A172 (cell line): ENCODE measurements at places on chromosomes 3 and 15. TPM values are rescaled to one million over a fixed set of nuclear protein-coding genes. Genes with fewer than 3 reads are reported as not detected.

GRCh38 chr15:72153269-72154000 is 35.2 kb downstream of the SENP8 start:
- no peak for DNase-seq

GRCh38 chr3:126921085-126921824 is 61.7 kb upstream of the PLXNA1 start:
- DNase-seq: no peak

- DNase-seq: no peak
Measured at GRCh38 chr3:168186293-168186983, 90.7 kb upstream of the GOLIM4 start.

- DNase-seq: peak; percentile 8
Measured at GRCh38 chr3:98188545-98188944, 22.0 kb downstream of the OR5H15 start.

- no peak for DNase-seq
Measured at GRCh38 chr3:61789861-61790260, 228.5 kb downstream of the PTPRG start.

DNA sequence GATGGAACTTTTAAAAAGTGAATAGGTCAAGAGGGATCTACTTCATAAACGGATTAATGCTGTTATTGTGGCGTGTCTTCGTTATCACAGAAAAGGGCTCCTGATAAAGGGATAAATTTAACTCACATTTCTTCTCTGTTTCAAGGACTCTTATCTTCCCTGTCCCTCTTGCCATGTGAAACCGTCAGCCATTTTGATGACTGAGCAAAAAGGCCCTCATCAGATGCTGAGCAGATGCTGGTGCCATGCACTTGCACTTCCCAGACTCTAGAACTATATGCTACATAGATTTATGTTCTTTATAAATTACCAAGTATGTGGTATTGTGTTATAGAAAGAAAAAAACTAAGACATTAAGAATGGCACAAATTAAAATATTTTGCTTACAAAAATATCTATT is 1011.8 kb upstream of the GBE1 start:
- DNase-seq: no peak

GRCh38 chr15:93311620-93312019 is 222.6 kb upstream of the RGMA start:
- DNase-seq: no peak

DNA sequence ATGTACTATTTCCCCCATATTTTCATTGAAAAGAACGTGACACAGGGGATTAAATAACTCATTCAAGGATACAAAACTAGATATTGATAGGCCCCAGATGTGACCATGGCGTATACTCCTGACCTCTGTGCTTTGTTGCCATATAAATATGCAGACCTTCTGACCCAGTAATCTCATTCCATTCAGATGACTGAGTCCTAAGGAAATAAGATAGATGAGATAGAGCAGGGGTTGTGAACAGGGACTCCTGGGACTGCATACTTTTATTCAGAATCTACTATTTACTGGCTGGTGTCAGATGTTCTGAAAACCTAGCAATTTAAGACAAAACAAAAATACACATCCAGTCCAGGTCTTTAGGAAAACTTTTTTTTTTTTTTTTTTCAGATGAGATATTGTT is 139.2 kb upstream of the MANF start:
- DNase-seq: no peak

DNA sequence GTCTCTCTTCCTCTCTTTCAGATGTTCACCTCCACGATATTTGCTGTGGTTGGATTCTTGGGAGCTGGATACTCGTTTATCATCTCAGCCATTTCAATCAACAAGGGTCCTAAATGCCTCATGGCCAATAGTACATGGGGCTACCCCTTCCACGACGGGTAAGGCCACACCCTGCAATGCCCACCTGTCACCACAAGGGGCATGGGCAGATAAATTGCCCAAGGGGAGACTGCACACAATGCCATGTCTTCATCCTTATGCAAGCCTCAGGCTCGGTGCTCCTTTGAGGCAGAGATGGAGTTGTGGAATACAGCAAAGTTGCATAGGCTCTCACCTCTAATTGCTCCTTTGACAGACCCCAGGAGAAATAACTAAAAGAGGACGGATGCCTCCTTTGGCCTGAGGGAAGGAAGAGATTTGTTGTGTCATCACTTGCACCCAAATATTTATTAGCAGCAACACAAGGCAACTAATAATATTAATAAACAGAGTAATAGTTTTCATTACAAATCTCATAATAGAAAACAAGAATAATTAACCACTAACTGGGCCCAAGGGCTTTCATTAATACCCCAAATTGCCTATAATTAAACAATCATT is 13.2 kb downstream of the TM4SF4 start:
- no peak for DNase-seq

- DNase-seq: peak; percentile 90
Measured at GRCh38 chr3:115804713-115805119, 181.4 kb downstream of the GAP43 start.

DNA sequence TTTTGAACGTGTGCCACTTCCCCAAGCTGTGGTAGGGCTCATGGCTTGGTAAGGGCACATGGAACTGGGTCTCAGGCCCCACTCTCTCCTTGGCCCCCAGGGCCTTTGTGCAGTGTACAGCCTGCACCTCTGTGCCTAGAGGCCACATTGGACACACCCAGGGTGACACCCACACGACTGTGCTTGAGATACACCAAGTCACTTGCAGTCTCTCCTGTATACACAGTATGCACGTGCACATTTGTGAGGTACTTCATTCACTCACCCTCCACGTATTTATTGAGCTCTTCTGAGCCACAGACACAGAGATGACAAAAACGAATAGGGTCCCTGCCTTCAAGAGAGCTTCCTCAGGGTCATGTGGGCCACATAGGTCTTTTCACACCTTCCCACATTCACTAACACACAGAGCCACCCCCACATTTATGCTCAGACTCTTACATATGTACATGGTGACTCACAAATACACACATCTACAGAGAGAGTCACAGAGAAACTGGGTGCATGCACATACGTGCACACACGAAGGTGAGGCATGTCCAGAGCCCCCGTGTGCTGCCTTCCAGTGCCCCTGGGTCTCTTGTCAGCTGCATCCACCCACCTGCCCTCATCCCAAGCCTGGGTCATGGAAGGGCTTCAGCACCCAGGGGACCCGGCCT is 9.8 kb upstream of the TMEM115 start:
- DNase-seq: no peak

GRCh38 chr3:14959359-14959943 is 12.1 kb downstream of the NR2C2 start:
- DNase-seq: no peak

DNA sequence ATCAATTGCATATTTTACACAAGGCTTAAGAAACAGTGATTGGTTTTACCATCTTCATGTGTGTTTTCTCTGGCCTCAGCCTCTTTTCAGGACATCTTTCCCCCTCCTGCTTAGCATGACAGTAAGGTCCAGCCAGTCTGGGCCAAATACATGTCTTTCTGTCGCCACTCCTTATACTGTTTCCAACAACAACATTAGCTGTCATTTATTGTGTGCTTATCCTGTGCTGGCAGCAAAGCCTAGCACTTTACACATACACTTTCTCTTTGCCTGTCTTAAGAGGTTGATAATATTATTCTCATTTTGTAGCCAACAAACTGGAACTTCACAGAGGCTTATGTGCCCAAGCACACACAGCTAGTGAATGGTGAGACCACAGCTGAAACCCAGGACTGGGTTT is 37.8 kb downstream of the B3GALNT1 start:
- DNase-seq: no peak

- no peak for DNase-seq
Measured at GRCh38 chr15:31440754-31441311, 114.2 kb downstream of the KLF13 start.

- DNase-seq: no peak
Measured at GRCh38 chr15:78757636-78757905, 53.7 kb downstream of the ADAMTS7 start.

GRCh38 chr3:25460751-25461150 is 32.7 kb downstream of the RARB start:
- DNase-seq: no peak

GRCh38 chr3:46957092-46957820 is 19.3 kb downstream of the CCDC12 start:
- DNase-seq: no peak

DNA sequence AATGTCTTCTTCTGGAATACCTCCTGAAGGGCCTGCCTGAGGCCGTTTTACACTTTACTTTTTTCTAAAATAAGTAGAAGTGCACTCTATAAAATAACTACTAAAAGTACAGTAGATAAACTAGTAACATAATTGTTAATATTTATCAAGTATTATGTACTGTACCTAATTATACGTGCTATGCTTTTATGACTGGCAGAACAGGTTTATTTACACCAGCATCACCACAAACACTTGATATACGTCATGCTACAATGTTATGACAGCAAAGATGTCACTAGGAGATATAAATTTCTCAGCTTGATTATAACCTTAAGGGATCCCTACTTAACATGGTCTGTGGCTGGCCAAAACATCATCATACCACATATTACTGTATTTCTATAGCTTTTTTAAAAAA is 29.4 kb downstream of the DLG1 start:
- DNase-seq: no peak

DNA sequence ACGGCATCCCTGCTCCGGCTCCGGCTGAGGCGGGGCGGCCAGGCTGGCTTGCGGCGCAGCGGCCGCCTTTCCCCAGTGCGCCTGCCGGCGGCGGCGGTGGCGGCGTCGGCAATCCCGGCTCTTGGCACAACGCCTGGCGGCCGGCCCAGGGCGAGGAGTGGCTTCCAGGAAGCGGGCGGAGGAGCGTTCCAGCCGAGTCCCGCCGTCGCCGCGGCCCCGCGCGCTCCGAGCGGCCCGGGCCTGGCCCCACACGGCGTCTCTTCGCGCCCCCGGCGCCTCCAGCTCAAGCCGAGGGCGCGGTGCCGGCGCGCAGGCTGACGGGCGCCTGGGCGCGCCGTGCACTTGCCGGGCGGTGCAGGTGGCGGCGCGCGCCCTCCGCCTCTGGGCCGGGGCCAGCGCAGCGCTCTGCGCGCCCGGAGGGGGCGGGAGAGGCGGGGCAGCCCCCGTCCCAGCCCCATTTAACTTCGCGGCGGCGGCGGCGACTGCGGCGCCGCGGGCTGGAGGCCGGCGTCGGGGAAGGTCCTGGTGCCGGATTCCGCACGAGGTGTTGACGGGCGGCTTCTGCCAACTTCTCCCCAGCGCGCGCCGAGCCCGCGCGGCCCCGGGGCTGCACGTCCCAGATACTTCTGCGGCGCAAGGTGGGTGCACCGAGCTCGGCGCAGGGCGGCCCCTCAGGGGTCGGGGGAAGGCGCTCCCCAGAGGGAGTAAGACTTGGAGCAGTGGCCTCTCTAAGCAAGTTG is at the start of gene ADAMTSL3:
Gene ADAMTSL3 (plus strand): TSS at position 485 of the 740 bp plus-strand sequence. CDS start 1,639 bp downstream, outside the sequence.
- DNase-seq: no peak

- DNase-seq: no peak
Measured at GRCh38 chr3:4512895-4513616, 19.9 kb downstream of the ITPR1 start.

- DNase-seq: no peak
Measured at GRCh38 chr15:99677540-99678134, 55.6 kb downstream of the LYSMD4 start.

DNA sequence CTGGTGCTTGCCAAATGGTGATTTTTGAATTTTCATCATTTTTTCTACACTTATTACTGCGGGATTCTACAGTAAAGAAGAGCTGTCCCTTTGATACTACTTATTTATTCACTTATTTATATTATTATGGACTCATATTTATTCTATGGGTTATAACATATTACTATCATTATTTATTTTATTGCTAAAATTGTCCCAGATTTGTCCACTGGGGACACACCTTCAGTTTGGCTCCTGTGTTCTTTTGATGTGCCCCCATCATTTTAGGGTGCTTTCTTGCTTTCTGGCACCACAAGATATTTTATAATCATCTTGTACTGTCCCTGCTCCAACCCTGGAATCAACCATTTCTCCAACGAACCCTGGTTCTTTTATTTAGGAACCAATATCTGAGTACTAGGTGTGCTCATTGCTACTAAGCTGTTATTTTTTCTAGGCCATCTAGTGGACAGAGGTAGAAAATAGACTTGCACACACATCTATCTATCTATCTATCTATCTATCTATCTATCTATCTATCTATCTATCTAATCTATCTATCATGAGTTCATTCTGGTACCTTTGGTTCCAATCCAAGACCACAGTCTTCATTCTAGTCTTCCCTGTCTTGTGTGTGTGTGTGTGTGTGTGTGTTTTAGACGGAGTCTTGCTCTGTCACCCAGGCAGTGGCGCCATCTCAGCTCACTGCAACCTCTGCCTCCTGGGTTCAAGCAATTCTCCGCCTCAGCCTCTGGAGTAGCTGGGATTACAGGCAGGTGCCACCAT is 16.0 kb downstream of the SLC22A14 start:
- DNase-seq: no peak

DNA sequence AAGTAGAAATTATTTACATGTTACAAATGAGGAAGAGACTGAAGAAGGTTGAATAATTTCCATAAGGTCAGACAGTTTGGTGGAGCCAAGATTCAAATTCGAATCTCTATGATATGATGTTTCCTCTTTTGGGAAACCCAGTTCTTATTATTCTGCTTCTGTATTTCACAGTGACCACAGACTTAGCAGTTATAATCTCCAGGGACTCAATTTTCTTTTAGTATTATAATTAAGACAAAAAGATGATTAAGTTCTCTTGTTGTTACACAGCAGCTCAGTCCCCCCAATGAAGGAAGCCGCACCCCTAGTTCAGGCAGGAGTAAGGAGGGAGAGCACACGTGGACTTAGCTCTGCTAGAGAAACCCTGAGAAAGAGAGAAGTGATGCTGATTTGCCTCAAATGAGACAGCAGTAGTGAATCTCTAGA is 130.6 kb downstream of the CCNL1 start:
- DNase-seq: no peak

DNA sequence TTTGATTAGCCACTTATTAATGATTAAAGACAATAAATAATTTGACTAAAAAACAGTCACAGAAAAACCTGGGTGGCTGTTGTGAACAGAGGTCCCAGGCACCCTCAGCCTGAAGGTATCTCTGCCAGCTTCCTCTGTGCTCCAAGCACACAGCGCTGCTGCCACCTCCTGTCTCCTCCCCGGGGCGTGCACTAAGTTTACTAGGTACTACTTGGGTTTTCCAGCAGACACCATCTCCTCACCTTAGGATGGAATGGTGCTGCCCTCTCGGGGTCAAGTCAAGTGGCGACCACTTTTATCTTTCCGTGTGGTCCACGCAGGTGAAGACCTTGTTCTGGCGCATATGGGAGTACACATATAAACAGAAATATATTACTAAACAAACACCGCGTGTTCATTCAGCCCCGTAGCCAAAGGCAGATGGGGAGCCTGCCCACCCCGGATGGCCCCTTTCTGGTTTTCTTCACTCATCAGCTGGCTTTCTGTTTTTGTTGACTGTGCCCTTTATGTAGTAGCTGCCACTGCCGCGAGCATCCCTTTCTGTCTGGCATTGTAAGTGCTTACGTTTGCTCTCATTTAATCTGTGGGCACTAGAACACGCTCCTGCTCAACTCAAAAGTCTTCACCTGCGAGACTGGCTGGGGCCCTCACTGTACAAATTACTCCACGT is 128.0 kb downstream of the LRIG1 start:
- DNase-seq: peak; percentile 21

- no peak for DNase-seq
Measured at GRCh38 chr3:128173849-128174248, 20.6 kb downstream of the EEFSEC start.

MUC4 gene
- not detected in 2 replicates for total RNA-seq

HESX1 gene
- total RNA-seq: 1.1 TPM in 1 of 2 replicates, not detected in the other

CIAO2A gene
- total RNA-seq: 179 and 181 TPM in 2 replicates

SLC4A7 gene
- 53.8 and 80.6 TPM in 2 replicates for total RNA-seq

FGF7 gene
- total RNA-seq: not detected in 2 replicates

ERC2 gene
- 0.26 TPM in 1 of 2 replicates, not detected in the other for total RNA-seq

IL17RB gene
- not detected in 2 replicates for total RNA-seq

CHRM5 gene
- 0.02 TPM in 1 of 2 replicates, not detected in the other for total RNA-seq

CHAC1 gene
- 4.7 and 5.8 TPM in 2 replicates for total RNA-seq
